ENCODE measurements at places on chromosomes 4 and X.

GRCh38 chrX:80879143-80879542, 69.5 kb upstream of the BRWD3 start:
- DNase-seq = no peak

GRCh38 chrX:19824603-19825002, 62.8 kb downstream of the SH3KBP1 start:
- peak; percentile 54 for DNase-seq

GRCh38 chr4:132646186-132646585, 502.9 kb upstream of the PCDH10 start:
- no peak for DNase-seq

DNA sequence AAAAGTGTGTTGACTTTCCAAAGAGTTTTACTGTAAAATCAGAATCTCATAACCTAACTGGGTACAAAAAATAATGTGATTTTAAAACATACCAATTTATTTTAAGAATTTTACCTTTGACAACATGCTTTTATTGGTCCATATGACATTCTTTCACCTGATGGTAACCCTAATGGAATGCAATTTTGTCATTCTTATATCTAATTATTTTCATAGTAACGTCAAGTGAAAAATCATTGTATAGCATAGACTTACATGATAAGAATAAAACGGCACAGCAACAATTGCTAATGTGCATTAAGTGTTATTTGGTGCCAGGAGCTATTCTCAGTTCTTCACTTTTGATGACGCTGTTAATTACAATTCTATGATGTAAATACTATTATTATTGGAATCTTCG, 13.6 kb downstream of the UNC5C start:
- no peak for DNase-seq

DNA sequence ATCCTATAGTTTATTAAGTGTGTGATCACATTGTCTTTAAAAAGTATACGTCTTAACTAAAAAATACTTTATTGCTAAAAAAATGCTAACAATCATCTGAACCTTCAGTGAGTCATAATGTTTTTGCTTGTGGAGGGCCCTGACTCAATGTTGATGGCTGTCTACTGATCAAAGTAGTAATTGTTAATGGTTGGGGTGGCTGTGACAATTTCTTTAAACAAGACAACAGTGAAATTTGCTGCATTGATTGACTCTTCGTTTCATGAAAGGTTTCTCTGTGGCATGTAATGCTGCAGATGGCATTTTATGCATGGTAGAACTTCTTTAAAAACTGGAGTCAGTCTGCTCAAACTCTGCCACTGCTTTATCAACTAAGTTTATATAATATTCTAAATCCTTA, 101.4 kb upstream of the IL15 start:
- no peak for DNase-seq

DNA sequence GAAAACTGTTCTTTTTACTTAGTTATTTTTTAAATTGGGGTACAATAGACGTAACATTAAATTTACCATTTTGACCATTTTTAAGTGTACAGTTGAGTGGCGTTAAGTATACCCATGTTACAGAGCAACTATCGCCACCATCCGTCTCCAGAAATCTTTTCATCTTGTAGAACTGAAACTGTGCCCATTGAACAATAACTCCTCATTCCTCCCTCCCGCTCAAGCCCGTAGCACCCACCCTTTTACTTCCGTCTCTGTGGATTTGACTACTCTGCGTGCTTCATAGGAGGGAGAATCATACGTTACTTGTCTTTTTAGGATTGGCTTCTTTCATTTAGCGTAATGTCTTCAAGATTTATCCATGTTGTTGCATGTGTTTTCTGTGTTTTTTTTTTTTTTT, 55.3 kb downstream of the TMEM131L start:
- no peak for DNase-seq

DNA sequence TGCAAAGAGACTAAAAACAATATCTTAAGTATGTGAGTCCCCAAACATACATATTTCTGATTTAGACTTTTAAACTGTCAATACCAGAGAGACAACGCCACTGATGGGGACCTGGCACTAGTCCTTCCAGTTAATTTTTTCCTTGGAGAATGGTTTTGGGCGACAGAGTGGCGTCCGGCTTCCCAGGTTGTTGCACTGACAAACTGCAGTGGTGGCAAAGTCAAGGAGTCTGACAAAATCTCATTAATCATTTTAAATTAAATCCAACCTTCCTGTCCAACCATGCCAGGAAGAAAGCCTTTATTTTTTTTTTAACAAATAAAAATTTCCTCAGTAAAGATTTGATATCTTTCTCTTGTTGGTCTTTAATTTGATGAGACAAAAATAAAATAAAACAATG, 52.8 kb downstream of the FBXO8 start:
- no peak for DNase-seq

- DNase-seq = no peak
Observed at GRCh38 chrX:12580548-12580947, 210.7 kb upstream of the PRPS2 start.

DNA sequence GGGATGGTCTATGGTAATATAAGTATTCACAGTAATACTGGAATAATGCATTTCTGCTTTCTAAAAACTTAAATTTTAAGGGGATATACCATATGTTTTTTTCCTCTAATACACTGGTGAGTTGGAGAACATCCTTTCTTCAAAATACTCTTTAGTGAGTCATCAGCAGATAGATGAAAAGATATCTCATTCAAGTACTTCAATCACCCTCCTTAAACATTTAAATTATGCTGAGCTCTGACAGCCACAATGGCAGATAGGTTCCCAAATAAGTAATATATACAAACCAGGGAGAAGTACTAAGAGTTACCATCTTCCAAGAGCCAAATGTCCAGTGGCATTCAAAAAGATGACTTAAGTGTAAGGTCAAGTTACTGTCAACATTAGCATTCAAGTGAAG, 52.2 kb downstream of the AMMECR1 start:
- DNase-seq = no peak

- DNase-seq = peak; percentile 79
Observed at GRCh38 chr4:39706741-39707511, 9.0 kb downstream of the UBE2K start.

GRCh38 chrX:128439159-128439558, 387.0 kb upstream of the ACTRT1 start:
- DNase-seq = no peak

GRCh38 chr4:84968925-84969324, 2.4 kb upstream of the WDFY3 start:
- no peak for DNase-seq

- DNase-seq = no peak
Observed at GRCh38 chr4:106314960-106315359, 1.0 kb downstream of the TBCK start.

DNA sequence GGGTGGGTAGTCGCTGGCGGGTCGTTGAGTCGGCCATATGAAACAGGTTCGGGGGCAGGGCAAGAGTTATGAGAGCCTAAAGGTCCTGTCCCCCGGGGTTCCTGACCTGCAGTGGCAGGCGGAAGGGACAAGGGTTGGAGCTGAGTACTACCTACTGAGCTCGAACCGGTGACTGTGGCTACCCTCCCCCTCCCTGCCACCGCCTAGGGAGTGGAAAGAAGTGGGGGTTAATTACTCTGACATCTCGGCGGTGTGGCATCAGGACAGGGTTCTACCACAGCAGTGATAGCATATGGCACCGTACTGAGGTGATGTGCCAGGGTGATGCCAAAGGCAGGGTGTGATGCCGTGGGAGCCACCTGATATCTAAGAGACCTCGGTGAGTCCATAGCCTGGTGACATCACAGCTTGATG, 307 bp downstream of the ATG4A start:
- no peak for DNase-seq

DNA sequence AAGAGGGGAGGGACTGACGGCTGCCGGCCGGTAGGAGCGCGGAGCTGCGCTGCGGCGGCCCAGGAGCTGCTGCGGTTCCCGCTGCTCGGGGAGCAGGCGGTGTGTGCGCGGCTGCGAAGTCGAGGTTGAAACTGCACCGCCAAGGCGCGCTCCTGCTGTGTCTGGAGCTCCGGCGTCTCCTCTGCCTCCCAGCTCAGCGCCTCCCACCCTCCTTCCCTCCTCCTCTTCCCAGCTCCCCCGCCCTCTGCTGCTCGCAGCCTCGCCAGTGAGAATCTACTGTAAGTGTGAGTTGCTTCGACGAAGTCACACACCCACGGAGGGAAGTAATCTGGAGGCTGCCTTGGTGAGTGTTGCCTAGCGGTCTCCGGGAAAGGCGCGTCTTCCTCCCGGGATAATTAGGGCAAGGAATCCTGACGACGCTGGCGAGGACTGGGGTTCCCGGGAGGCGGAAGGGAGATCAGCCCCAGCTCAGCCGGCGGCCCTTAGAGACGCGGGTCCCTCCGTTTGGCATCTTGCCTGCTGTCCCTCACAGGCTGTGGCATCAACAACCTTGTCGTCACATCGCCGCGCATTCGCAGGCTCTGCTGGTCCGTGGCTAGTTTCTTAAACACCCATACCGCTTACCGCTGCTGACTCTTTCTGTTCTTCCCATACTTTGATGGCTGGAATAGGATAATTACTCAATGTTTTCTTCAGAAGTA, at the start of gene EPHA5:
EPHA5 (minus strand) TSS at position 159 of the 701 bp plus-strand sequence. CDS start 747 bp downstream, outside the sequence.
- DNase-seq = peak; percentile 93

DNA sequence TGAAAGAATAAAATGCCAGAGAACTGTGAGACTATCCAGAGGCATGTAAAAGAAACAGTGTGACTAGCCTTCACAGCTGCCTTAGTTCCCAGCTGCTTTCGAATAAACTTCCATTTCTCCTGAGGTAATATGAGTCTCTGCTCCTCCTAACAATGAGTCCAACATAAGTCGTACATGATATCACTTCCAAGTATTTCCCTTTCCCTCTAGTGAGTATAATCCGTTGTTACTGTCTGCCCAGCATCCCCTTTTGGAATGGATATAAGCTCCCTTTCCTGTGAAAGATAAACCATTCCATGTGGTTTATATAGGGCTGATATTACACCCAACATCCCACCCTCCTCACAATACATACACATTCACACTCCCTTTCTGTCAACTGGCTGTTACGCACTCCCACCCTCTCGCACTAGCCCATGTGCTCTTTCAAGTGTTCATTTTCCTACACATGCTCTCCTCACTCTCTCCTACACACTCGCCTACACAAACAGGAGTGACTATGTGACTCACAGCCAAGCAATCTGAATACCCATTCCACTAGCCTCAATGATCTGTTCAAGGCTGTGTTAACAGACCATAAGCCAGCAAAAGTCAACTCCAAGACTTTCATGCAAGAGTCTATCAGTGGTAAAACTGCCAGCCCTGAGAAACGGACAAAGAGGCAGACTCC, 5.0 kb downstream of the NAF1 start:
- DNase-seq = peak; percentile 61

- no peak for DNase-seq
Observed at GRCh38 chr4:72283357-72283756, 251.6 kb downstream of the NPFFR2 start.

DNA sequence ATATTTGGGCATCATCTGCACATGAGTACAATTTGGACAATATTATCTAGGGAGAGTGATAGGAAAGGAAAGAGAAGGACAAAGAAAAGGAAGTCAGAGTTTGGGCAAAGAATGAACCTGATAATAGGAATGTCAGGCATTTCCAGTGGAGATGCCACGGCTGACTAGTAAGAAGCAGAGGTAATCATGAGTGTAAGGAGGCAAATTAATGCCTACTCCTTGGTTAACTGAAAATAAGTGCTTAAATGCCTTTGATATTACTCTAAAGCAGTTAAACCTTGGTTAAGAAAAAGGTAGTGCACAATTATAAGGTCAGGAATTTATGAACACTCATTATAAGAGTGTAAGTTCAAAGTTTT, 99.2 kb upstream of the DDIT4L start:
- no peak for DNase-seq

GRCh38 chrX:74925225-74926088, at the start of gene NEXMIF:
NEXMIF (minus strand) TSS chrX:74925452.
- peak; percentile 17 for DNase-seq

DNA sequence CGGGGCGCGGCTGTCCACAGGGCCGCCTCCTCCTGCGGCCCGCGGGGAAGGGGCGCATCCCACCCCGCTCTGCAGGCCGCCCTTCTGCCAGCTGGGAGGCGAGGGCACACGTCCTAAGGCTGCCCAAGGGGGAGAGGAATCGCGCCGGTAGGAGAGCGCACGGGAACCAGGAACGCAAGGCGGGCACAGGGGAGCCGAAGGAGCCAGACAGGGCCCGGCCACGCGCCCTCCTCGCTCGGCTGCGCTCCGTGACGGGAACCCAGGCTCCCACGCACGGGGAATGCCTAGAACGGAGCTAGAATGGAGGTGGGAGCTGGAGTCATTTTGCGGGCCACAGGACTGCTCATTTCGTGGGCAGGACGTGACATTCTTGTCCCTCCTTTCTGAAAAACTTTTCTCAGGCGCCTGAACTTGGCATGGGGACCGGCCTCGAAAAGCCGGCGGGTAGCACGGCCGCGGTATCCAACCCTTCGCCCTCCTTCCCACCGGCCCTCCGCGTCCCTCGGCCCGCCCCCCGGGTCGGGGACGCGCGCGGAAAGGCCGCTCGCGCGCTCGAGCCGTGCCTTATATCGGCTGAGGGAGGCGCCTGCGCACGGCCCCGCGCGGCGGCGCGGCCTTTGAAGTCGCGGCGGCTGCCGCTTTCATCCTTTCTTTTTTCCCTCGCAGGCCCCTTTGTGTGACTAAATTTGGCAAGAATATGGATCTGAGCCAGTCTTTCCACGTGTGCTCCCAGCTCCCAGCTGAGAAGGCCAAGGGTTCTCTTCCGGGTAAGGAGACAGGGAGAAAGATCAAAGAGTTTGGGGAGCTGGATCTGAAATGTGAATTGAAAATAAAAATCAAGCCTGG, 4.2 kb upstream of the LEF1 start:
- peak; percentile 53 for DNase-seq

DNA sequence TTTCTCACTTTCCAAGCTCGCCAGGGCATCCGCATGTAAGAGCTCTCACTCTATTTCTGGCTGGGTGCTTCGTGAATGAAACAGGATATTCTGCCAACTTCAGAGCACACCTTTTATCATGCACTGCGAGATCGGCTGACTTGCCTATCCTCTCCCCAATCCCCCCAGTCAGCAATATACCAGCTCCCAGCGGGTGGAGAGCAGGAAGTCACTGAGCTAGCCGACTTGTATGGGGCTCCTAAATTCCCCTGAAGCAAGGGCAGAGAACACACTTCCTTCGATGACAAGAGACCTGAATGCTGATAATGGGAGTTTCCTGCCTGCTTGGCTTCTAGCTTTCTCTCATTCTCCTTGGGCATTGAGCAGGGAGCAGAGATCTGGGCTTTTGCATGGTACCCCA, 33.8 kb upstream of the MAMLD1 start:
- no peak for DNase-seq

DNA sequence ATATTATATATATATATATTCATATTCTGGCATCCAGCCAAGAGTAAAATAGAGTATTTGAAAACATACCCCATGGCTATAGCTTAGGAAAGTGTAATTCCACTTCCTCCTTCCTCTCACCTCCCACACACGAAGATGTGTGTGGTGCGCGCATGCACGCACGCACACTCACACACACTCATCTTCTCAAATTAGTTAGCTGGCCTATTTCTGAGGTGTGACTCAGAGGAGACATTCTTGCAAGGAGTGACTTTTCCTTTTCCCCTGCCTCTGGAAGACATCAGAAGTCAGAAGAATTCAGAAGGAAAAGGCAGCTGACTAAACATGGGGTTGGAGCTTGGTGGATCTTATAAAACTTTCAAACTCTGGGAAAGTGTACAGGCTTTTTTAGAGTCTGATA, 8.8 kb downstream of the ENPEP start:
- DNase-seq = peak; percentile 95

GRCh38 chrX:41300758-41301437, 33.1 kb upstream of the DDX3X start:
- DNase-seq = peak; percentile 19

GRCh38 chr4:95546866-95547714, 1.7 kb downstream of the UNC5C start:
- DNase-seq = no peak

Measured in fibroblast of skin of scalp (primary cell).